ENCODE measurements at places on chromosomes 1 and 21.

GRCh38 chr1:76068542-76068941 lies 6.0 kb upstream of the ST6GALNAC3 start:
- peaks cover 12% of the 10 kb centered on the region for H3K4me1 ChIP-seq
- no peaks in the 10 kb centered on the region for H3K27me3 ChIP-seq
- no peak overlapping the region for H3K4me3 ChIP-seq
- H3K36me3 ChIP-seq: no peaks in the 10 kb centered on the region
- H3K27ac ChIP-seq: peak overlapping the region; percentile 28

GRCh38 chr1:3356827-3357460 lies 97.5 kb upstream of the ARHGEF16 start:
- H3K36me3 ChIP-seq: no peaks in the 10 kb centered on the region
- H3K27me3 ChIP-seq: no peaks in the 10 kb centered on the region
- peaks cover 36% of the 10 kb centered on the region for H3K4me1 ChIP-seq
- H3K4me3 ChIP-seq: no peak overlapping the region
- H3K27ac ChIP-seq: peak overlapping the region; percentile 64
- no peak for DNase-seq

DNA sequence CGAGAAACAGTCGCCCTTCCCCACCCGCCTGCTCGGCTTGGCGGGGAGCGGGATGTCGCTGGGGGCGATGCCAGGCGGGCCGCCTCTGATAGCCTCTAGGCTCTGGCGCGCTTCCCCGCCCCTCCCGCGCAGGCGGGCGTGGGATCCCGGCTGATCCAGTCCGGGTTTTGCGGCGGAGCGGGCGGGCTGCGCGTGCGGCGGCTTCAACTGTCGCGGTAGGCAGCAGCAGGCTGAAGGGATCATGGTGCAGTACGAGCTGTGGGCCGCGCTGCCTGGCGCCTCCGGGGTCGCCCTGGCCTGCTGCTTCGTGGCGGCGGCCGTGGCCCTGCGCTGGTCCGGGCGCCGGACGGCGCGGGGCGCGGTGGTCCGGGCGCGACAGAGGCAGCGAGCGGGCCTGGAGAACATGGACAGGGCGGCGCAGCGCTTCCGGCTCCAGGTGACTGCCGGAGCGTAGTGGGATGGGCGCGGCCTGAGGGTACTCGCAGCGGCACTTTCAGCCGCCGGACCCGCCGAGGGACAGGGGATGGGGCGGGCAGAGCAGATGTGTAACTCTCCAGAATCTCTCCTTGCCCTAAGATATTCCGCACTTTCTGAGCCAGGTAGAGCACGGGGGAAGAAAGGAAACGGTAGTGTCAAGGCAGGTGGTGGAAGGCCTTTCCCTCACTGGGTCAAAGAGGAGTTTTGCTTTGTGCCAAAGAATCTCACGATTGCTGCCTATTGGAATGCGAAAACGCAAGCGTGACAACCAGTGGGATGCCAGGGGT lies at the start of gene FAAH:
Gene FAAH, plus strand, starts transcription at position 210 of the 764 bp plus-strand sequence. Its CDS starts 32 bp downstream, at position 242.
- H3K4me1 ChIP-seq: peaks cover 22% of the 10 kb centered on the region
- H3K36me3 ChIP-seq: no peaks in the 10 kb centered on the region
- DNase-seq: peak; percentile 89
- H3K27me3 ChIP-seq: no peaks in the 10 kb centered on the region
- peak within 1 kb of the TSS; percentile 43 for H3K4me3 ChIP-seq
- peak within 1 kb of the TSS; percentile 78 for H3K27ac ChIP-seq

- H3K27ac ChIP-seq: peak overlapping the region; percentile 50
- H3K36me3 ChIP-seq: no peaks in the 10 kb centered on the region
- H3K4me1 ChIP-seq: peaks cover 19% of the 10 kb centered on the region
- DNase-seq: no peak
- no peak overlapping the region for H3K4me3 ChIP-seq
These were observed 49.5 kb upstream of the MRPS6 start for GRCh38 chr21:34023691-34024373.

DNA sequence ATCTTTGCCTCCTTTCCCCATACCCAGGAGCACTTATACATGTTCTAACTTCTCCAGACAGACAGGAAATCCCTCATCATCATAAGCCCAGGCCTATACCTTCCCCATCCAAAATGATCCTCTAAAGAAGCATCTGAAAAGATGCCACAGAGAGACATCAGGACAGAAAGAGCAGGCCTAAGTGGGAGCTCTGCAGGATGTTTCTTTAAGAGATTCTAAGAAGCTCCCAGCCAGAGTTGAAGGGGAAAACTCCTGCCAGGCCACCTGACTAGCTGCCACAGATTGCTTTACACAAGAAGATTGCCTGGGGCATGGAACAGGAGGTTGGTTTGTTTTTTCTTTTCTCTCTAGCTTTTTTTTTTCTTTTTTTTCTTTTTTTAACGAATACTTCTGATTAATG lies 275.8 kb downstream of the VAV3 start:
- H3K27ac ChIP-seq: peak overlapping the region; percentile 48
- peaks cover 10% of the 10 kb centered on the region for H3K4me1 ChIP-seq
- H3K4me3 ChIP-seq: no peak overlapping the region
- H3K27me3 ChIP-seq: no peaks in the 10 kb centered on the region
- H3K36me3 ChIP-seq: no peaks in the 10 kb centered on the region
- peak; percentile 61 for DNase-seq

DNA sequence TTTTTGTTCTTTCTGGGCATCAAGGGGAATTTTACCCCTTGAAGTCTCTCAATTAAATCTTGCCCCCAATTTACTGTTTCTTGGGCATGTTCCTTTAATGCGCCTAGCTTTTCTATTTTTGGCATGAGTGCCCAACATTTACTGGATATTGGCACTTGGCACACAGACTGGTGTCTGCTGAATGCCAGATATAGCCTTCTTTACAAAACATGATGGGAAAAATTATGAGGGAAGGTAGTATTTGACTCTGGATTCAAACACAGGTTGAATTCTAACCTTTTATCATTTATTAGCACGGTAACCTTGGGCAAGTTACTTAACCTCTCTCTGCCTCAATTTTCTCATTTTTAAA lies 88.3 kb upstream of the GPR52 start:
- H3K27me3 ChIP-seq: no peaks in the 10 kb centered on the region
- H3K27ac ChIP-seq: no peak overlapping the region
- no peak for DNase-seq
- H3K4me1 ChIP-seq: no peaks in the 10 kb centered on the region
- no peaks in the 10 kb centered on the region for H3K36me3 ChIP-seq

DNA sequence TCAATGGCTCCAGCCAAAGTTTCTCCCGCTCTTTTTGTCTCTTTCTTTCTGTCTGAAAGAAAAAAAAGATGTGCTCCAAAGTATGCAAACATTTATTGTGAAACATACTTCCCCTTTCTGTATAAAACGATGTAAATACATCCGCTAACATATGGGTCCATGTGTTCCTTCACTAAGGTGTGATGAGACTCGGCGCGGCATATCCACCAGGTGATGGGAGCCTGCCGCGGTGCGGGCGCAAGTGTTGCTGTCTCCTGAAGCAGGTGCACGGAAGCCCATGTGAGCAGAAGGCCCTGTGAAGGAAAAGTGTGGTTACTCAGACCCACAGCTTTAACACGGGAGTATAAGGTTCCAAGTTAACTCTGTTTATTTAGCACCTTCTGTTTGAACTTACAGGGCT lies 466.6 kb upstream of the C1orf87 start:
- no peaks in the 10 kb centered on the region for H3K4me1 ChIP-seq
- H3K36me3 ChIP-seq: no peaks in the 10 kb centered on the region
- no peak for DNase-seq
- H3K27me3 ChIP-seq: no peaks in the 10 kb centered on the region

DNA sequence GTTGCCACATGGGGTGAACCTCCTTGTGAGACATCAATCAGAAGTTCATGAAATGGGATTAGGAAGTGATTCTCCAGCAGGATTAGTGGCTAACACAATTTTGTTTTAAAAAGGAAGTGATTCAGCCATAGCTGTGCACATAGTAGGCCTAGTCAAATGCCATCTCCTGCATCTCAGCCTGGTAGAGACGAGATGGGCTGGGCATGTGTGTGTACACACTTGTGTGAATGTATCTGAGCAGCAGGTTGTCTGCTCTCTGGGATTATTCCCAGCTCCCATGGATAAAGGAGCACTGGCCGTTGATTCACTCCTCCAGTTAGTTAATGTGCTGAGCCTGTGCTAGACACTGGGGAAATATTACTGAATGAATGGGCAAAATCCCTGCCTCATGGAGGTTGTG lies 2.0 kb downstream of the FOXE3 start:
- peaks cover 75% of the 10 kb centered on the region for H3K27me3 ChIP-seq
- DNase-seq: no peak
- H3K4me3 ChIP-seq: no peak overlapping the region

- H3K27ac ChIP-seq: no peak overlapping the region
- no peaks in the 10 kb centered on the region for H3K27me3 ChIP-seq
- H3K4me1 ChIP-seq: no peaks in the 10 kb centered on the region
- no peaks in the 10 kb centered on the region for H3K36me3 ChIP-seq
- DNase-seq: no peak
- no peak overlapping the region for H3K4me3 ChIP-seq
These were observed 75.0 kb downstream of the CLIC6 start for GRCh38 chr21:34743831-34744230.
